ENCODE measurements at places on chromosomes 2 and 18.

DNA sequence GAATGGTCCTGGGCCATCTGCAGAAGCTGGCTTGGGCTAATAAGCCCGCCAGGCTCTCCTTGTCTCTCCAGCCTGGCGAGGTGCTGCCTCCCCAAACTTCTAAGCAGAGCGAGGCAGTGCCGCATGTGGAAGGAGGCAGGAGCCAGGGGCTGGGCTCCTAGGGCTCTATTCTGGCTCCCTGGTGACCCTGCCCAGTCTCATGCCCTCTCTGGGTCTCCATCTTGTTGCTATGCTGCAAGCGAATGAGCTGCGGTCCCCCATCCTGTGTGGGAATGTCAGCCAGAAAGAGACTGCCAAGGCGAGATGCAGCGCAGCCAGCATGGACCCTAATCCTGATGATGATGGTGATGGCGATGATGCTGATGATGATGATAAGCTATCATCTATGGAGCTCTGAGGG lies 48.7 kb downstream of the TNS1 start:
- DNase-seq, result no peak

DNA sequence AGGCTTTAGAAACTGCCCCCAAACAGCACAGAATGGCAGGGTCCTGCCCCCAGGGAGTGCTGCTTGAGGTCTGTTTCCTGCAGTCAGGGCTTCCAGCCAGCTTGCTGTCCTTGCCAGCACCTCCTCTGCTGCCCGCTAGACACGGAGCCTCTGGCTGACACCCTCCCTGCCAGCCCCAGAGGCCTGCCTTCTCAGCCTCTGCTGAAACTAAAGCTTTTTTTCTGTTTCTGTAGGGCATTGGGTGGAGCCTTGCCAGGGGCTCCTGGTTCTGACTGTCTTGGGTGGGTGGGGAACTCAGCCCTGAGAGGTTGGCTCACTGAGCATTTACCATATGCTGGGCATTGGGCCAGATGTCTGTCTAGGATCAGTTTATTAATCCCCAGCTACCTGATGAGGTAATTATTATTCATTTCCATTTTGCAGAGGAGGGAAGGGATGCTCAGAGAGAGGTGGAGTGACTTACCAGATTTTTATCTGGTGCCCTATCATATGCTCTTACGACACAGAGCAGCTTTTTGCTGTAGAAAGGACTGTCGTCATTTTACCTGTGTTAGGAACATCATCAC lies 35.4 kb downstream of the INPP4A start:
- no peak for DNase-seq

DNA sequence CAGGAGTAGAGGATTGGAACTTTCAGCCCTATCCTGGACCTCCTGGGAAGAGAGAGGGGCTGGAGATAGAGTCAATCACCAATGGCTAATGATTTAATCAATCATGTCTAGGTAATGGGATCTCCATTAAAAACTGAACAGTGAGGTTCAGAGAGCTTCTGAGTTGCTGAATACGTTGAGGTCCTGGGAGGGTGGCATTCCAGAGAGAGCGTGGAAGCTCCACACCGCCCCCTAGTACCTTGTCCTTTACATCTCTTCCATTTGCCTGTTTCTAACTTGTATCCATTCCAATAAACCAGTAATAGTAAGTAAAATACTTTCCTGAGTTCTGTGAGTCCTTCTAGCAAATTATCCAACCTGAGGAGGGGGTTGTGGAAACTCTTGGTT lies 101.7 kb downstream of the B3GNT2 start:
- no peak for DNase-seq

DNA sequence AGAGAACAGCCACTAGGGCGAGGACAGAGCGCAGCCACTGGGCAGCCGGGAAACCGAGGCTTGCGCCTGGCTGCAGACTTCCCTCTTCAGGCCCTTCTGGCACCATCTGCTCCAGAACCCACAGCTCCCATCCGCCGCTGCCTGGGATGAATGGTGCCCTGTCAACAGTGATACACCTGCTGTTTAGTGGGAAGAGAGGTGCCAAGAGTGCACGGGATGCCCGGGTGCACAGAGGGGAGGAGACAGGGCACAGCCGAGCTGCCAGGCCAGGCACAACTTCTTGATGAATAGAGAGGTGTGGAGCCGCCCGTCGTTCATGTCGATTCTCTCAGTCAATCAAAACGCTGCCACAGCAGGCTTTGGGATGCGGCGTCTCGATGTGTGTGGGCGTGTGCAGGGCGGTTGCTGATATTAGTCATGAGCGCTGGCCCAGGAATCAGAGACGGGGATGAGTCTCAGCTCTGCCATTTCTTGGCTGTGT lies 39.5 kb downstream of the RRM2 start:
- DNase-seq, result no peak

- DNase-seq, result no peak
These were observed 140.9 kb downstream of the CAPN13 start for GRCh38 chr2:30666266-30666874.

- no peak for DNase-seq
These were observed 2.4 kb downstream of the RTKN start for GRCh38 chr2:74439373-74439772.

DNA sequence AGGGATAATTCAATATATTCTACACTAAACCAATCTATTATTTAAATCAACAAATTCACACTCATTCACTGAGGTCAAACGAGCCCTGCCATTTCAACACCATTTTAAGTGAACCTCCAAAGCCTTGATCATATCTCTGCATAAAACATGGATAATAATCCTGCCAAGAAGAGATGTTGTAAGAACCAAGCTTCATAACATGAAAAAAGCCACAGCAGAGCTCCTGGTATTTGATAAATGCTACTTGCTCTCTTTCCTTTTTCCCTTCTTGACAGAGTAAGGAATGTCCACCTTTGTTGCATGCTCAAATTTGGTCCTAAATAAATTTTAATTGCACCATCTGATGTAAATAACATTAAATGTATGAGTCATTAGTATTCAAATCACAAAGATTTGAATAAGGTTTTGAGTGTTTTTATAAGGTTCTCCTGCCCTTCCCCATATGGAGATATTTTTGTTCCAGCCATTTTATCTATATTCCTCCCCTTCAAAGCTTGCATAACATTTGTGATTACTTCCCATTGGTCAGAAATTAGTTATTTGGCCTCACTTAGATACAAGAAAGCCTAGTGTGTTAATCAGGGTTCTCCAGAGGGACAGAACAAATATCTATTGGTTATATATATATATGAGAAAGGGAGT lies 318.8 kb downstream of the RND3 start:
- no peak for DNase-seq

- DNase-seq, result no peak
These were observed 246.0 kb upstream of the KCNJ3 start for GRCh38 chr2:154452471-154452870.

DNA sequence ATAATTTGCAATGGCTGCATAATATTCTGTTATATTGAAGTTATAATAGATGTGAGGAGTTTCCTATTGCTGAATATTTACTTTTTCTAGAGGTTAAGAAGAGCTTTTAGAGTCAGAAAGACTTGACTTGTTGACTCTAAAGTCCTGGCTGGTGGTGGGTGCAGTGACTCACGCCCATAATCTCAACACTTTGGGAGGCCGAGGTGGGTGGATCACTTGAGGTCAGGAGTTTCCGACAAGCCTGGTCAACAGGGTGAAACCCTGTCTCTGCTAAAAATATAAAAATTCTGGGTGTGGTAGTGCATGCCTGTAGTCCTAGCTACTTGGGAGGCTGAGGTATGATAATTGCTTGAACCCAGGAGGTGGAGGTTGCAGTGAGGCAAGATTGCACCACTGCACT lies 33.9 kb upstream of the ATIC start:
- DNase-seq, result no peak

DNA sequence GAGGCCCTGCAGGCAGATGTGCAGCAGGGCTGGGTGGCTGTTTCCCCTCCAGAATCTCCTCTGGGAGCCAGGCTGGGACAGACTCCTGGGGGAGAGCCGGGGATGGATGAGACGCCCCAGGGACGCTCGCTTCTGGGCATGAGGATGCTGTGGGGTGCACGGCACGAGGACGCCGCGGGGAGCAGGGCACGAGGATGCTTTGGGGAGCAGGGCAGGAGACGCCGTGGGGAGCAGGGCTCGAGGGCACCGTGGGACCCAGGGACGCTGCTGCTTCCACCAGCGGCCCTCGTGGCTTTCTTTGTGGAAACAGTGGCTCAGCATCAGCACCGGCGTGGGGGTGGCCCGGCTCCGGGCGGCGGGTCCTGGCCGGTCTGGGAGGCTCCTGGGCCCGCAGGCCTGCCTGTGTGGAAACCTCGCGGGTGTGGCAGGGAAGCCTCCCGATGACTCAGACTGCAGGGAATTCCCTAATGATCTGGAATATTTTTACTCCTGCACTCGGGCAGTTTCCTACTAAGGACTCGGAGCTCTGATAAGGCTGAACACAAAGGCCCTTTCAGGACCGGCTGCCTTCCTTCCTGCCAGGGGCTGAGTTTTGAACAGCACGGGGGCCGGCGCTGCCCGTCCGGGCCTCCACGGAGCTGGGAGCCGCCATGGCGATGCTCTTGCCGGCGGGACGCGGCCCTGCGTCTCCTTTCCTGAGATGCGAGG lies 62.6 kb downstream of the NFATC1 start:
- no peak for DNase-seq

- DNase-seq, result no peak
These were observed 872 bp downstream of the RDH14 start for GRCh38 chr2:18559531-18560030.

DNA sequence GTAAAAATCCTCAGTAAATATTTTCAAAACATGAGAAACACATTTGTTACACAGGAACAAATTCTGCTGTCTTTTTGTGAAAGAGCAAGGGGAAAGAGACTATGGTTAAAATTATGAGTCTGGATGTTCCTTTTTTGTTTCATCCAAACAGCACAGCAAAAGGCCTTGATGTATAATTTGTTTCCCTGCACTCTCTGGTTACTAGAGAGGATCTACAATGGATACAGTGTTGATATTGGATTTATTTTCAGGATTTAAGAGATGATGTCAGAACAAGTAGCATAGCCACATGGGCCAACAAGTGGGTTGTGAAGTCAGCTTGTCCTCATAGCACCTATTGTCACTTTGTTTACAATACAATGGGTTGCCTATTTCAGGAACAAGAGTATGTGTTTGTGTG lies 11.3 kb upstream of the ERBB4 start:
- no peak for DNase-seq

DNA sequence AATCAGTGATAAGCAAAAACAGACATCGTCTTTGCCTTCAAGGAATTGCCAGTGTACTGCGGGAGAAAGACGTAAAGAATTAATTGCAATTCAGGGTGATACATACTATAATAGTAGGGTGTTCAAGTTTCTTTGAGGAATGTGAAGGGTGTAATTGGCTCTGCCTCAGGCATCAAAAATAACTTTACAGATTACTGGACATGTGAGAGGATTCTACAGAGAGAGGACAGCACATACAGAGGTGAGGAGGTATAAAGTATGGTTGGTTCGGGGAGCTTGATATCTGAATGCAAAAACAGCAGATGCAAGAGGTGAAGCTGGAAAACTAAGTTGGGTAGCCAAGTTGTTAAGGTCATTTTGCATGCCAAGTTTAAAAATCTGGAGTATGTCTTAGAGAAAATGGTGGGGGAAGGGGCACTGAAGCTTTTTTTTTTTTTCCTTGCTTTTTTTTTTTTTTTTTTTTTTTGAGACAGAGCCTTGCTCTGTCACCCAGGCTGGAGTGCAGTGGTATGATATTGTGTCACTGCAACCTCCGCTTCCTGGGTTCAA lies 227.5 kb upstream of the FOSL2 start:
- no peak for DNase-seq

DNA sequence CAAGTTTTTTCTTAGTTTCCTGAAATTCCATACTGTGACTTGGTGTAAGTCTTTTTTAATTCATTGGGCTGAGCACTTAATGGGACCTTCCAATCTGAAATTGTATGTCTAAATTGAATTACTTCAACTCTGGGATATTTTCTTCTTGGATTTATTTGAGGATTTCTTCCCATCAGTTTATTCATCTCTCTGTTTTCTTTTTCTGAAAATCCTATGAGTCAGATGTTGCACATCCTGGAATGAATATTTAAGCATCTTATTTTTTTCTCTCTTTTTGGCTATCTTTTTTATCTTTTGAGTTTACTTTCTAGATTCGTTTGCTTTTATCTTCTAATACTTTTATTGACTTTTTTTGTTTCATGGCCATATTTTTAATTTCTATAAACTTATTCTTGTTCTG lies 55.4 kb upstream of the ACYP2 start:
- DNase-seq, result no peak

- no peak for DNase-seq
These were observed 185.3 kb downstream of the MYT1L start for GRCh38 chr2:2145817-2146216.

- no peak for DNase-seq
These were observed 91.8 kb downstream of the ACVR1 start for GRCh38 chr2:157784169-157784822.

DNA sequence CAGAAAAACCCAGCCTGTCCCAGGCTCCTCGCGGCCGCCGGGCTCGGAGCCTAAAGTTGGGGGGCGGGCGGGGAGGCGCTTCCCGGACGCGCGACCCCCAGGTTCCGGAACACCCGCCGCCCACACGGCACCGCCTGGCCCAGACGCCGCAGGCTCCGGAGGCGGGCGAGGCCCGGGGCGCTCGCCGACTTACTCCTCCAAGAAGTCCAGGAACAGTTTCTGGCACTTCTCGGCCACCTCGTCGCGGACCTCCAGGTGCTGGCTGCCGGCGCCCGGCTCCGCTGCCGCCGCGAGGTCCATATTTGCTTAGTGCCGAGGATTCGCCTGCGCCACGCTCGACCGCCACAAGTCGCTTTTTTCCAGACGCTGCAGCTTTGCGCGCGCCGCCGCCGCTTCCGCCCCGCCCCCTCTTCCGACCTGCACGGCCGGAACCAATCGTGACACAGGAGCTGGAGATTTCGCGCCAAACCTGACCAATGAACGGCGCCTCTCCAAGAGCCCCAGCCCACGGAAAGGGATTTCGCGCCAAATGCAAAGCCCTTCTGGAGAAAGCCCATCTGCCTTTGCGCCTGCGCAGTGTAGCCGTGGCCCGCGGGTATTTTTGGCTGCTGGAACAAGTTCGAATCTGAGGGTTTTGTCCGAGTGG lies at the start of gene MCM6:
MCM6 (minus strand) TSS at position 378 of the 646 bp plus-strand sequence; CDS start at position 300, 78 bp downstream.
- peak; percentile 99 for DNase-seq

GRCh38 chr2:226526716-226527115 lies 272.9 kb downstream of the IRS1 start:
- DNase-seq, result no peak

Data from stimulated activated CD4-positive, alpha-beta T cell treated with anti-CD3 and anti-CD28 coated beads, Interleukin-12 subunit alpha, Interleukin-12 subunit beta, amount 100 ng/mL, for 48 hours (primary cell).